Amniotic stem cell (primary cell): ENCODE measurements at places on chromosomes 4 and X.
A peak's percentile ranks its signal among the peaks of the same experiment; 100 is the strongest.

- DNase-seq: no peak
These were observed 34.4 kb downstream of the BBS12 start for GRCh38 chr4:122766950-122767349.

DNA sequence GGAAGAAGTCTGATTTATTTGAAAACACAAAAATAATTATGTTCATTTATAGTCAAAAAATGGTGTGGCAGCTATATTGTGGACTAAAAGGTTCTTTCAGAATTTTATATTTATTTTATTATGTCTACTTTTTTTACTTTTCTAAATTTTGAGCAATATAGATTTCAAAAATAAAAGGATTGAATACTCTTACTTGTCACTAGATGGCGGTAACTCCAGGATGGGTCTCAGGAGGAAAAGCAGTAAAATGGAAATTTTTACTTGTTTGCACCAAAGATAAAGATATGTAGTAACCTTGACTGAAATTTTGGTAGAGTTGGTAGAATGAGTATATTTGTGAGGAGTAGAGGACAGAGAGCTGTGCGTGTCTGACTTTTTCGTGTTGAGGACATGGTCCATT lies 14.5 kb upstream of the DACH2 start:
- peak; percentile 9 for DNase-seq

- DNase-seq: no peak
These were observed 1179.6 kb upstream of the PCDH7 start for GRCh38 chr4:29540439-29541102.

GRCh38 chrX:100883654-100884053 lies 9.5 kb upstream of the NOX1 start:
- DNase-seq: no peak
